ENCODE measurements at places on chromosomes 7 and 10.

GRCh38 chr7:137167609-137168008 is 175.9 kb downstream of the PTN start:
- DNase-seq: no peak

- DNase-seq: no peak
These were observed 250.6 kb downstream of the BBS9 start for GRCh38 chr7:33379891-33380525.

GRCh38 chr7:150897502-150898474 is 45.5 kb downstream of the AOC1 start:
- DNase-seq: no peak

- DNase-seq: peak; percentile 82
These were observed 22.7 kb downstream of the FAM53B start for GRCh38 chr10:124721330-124722045.

GRCh38 chr10:21403256-21404015 is 122.0 kb downstream of the SKIDA1 start:
- DNase-seq: no peak

DNA sequence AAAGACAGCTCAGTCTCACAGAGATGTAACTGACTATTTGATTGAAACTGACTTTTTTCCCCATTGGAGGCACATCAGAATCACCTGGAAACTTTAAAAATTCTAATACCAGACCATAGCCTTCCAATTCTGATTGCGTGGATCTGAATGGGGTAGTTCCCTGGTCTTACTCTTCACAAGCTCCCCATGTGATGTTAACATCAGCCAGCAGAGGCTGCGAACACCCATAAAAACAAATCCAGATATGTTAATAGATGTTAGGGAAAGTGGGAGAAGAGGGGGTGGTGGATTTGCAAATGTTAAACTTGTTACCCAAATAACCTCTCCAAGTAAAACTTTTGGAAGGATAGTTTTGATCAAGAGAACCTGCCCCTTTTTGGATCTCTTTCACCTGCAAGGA is 1133.4 kb downstream of the CNTNAP2 start:
- DNase-seq: no peak

GRCh38 chr10:133259602-133259989 is 17.1 kb downstream of the ADAM8 start:
- no peak for DNase-seq

DNA sequence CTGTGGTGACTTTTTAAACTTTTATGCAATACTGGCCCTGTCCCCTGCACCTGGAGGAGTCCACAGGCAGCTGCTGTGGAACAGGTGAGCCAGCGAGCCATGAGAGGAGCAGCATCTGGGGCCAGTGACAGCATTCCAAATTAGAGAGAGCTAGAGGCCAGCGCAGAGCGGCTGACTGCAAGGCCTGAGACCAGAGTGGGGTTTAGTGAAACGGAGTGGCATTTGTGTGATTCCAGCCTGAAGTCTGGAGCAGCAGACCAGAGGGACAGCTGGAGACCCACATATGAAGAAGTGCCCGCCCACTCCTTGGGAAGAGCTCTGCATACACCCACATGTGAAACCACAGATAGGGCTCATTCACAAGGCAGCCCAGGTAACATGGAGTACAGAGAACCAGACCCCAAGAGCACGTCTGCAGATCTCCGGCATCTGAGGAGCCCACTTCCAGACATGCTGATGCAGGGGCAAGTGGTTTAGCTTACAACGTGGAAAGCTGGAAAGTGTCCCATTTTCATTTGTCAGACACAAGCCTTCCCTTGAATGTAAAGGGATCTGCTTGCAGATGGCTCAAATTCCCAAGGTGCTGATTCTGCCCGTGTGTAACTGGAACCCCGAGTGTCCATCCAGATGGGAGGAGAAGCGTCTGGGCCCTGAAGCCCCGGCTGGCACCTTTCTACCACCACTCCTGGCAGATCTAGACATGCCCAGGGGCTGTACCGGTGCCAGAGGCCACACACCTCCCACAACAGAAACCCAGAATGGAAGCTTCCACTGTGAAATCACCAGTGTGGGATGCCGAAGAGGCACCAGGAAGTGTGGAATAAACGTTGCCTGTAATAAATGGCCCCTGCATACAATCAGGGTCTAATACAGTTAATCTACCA is 256.0 kb upstream of the TCERG1L start:
- no peak for DNase-seq

DNA sequence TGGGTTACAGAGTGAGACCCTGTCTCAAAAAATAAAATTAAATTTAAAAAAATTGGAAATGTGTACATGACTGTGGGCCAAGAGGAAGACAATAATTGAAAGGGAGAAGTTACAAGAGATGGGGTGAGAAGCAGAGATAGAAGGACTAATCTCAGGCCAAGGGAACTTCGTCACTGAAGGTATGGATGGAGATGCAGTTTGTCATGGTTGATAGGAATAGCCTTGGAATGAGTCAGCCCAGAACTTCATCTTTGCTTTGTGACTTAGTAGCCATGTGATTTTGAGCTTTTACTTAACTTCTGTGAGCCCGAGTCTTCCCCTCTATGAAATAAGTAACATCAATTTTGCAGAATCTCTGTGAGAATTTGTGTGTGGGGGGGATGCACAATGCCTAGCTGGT is 6.5 kb upstream of the PODXL start:
- DNase-seq: no peak

DNA sequence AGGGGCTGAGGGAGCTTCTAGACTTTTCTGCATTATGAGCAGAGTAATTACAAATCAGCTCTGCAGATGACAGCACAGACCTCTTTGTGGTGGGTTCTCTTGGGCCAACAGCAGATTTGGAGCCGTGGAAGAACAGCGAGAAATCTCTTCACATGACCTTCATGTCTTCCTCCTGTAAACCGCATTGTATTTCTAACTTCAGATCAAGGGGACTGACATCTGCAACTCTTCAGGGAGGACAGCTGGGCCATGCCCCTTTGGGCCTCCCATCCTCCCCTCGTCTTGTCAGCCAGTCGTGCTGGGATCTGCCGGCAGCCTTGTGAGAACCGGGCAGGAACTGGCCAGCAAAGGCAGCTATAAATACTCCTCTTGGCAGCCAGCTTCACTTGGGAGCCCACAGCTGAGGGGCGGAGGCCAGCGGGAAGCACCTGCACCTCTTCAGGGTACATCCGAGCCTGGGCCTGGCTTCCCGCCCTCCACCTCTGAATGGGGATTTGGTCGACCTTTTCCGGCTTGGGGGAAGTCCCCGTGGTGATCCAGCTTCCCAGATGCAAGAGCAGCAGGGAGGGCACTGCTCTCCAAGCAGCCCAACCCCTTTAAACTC is 54.7 kb downstream of the STEAP1B start:
- DNase-seq: no peak

- DNase-seq: no peak
These were observed 25.4 kb downstream of the HECW1 start for GRCh38 chr7:43137811-43138210.

GRCh38 chr7:15567652-15568051 is 5.8 kb upstream of the AGMO start:
- DNase-seq: no peak

DNA sequence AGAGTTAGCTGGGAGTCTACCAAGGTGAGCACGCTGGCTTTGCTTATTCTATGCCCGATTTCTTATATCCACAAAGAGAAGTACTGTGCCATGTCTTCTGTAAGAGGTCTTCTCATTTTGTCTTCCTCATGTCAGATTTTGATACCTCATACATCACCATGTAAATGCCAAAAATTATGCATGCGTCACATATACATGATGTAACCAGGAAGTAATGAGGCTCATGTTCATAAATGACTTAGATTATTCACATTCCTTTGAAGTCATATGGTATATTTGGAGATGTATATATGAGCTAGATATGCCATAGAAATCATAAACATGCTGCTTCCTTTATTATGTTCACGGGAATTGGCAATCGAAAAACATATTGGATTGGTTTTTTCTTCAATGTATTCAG is 97.7 kb upstream of the CELF2 start:
- no peak for DNase-seq

DNA sequence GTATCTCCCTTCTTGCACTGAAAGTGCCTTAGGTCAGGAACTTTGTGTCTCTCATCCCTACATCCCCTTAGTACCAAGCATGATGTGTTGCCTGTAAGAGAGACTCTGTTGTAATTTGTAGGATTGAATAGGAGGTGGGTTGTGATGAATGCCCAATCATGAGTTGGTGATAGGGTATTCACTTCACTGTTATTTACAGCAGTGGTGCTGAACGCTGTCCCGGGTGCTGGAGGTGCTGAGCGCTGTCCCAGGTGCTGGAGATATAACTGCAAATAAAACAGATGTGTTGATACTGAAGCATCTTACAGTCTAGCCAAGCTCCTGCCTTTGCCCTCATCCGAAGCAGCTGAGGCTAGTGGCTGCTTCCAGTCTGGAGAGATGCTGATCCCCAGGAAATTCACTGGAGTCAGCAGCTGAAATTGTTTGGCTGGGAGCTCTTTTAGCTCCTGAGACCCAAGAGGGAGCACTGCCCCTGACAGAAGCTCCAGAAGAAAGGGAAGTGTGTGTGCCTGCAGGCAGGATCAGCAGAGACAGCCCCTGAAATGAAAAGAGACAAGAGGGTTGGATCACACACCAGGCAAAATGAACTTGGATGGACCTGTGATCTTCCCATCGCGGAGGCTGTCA is 183.4 kb downstream of the SORCS3 start:
- no peak for DNase-seq

- DNase-seq: no peak
These were observed 2.5 kb downstream of the SLK start for GRCh38 chr10:103969436-103969835.

DNA sequence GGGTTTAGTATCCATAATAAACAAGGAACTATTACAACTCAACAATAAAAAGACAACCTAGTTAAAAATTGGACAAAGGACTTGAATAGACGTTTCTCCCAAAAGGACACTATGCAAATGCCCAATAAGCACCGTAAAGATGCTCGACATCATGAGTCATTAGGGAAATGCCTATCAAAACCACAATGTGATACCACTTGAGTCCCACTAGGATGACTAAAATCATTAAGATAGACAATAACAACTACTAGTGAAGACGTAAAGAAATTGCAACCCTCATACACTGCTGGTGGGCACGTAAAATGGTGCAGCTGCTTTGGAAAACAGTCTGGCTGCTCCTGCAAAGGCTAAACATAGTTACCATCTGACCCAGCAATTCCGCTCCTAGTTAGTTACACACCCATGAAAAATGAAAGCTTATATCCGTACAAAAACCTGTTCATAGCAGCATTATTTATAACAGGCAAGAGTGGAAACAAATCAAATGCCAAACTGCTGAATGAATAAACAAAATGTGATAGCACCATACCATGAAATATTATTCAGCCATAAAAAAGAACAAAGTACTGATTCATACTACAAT is 17.3 kb downstream of the CCDC3 start:
- DNase-seq: no peak

DNA sequence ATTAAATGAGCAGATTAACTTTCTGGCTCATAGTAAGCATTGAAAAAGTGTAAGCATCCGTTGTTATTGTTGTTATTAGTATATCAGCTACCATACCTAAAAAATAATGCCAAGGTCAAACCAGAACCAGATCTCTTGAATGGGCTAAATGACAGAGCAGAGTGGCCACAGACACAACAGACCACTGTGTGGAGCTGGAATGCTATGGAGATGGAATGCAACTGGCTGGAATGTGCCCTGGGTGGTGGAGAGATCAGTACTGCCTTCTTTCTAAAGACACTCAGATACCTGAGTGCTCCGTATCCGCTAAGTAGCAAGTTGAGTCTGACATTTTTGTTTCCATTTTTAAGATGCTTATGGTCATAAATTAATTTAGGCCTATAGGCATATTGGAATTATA is 20.5 kb upstream of the DNAJB12 start:
- no peak for DNase-seq

DNA sequence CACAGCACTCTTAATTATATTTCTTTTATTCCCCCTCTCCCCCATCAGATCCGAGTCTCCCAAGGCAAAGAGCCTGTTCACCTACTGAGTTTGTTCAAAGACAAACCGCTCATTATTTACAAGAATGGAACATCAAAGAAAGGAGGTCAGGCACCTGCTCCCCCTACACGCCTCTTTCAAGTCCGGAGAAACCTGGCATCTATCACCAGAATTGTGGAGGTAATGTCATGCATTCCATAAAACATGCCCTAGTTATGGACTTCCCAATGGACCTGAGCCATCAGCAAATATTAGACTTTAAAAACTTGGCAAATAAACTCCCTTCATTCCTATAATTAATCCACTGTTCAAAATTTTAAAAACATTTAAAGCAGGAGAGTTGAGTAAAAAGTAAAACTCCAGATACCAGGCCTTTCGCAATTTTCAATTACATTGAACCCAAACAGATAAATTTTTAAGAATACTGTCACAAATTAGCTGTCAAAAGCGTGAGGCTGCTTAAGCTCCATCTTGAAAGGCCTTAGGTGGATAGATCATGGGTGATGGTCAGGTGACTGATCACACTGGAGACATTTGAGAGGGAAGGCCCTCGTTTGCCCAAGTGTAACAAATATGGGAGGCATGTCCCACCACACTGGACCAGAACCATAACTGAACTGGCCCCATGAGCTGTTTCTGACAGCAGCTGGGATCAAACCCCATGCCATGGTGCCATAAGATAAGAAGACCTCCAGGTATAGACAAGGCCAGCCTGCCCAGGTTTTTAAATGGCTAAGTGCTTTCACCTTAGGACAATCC is 46.9 kb upstream of the ARL4A start:
- no peak for DNase-seq

All from inflammatory macrophage treated with lipopolysaccharide for 4 hours (primary cell).